SJSA1 (cell line): ENCODE measurements at places on chromosomes 7 and 10.

DNA sequence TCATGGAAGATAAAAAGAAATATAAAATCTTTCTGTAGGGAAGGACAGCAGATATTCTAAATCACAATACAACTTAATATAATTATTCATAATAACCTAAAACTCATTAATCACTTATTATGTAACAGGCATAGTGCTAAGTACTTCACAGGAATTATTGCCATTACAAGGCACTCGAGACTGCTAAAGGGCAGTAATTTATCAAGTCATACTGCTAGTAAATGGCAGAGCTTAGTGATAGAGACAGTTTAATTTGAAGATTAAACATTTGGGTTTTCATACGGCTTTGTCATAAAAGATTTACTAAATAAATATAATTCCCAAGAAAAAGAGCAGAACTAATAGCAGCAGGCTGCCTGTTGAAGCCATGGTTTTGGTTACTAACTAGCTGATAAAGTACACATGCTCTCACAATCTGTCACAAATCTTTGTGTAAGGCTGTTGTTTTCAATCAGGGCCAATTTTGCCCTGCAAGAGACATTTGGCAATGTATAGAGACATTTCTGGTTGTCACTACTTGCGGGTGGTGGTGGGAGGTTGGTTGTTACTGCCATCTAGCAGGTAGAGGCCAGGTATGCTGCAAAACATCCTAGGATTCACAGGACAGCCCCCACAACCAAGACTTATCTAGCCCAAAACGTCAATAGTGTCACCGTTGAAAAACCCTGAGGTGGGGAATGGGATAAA, 233.3 kb upstream of the CACNA2D1 start:
- no peak for DNase-seq

DNA sequence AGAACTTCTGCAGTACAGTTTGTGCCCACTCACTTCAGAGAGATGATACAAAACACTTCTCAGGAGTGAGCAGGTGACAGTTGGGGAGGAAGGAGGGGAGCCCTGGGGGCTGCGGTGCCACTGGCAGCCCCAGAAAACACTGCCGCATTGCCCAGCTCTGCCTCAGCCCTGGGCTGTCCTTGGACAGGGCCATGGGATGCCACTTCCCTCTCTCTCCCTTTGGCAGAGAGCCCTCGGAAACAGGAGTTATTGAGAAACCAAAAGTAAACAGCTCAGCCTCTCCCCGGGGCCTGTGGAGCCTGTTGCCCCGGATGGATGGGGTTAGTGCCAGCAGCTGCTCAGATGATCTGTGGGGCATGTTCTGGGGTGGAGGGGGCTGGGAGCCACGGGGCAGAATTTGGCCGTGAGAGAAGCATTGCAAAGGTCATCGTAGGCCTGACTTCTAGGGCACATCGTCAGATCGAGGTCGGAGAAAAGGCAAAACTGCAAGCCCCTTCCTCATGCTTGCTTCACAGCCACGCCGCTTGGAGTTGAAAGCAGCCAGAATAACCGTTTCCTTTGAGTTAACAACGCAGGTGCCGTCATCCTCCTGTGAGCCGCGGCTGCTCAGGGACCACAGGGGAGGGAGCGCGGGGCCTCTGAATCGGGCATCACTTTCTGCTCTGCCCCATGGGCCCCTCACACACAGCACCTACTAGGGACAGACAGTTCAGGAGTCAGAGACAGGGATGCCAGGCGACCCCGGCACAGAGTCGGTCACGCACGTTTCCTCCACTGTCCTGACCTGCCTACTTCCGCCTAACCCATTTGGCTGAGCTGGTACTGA, 256.4 kb downstream of the CAMK1D start:
- no peak for DNase-seq

- no peak for DNase-seq
These were observed 276.1 kb downstream of the DNAJB6 start for GRCh38 chr7:157612664-157613561.

DNA sequence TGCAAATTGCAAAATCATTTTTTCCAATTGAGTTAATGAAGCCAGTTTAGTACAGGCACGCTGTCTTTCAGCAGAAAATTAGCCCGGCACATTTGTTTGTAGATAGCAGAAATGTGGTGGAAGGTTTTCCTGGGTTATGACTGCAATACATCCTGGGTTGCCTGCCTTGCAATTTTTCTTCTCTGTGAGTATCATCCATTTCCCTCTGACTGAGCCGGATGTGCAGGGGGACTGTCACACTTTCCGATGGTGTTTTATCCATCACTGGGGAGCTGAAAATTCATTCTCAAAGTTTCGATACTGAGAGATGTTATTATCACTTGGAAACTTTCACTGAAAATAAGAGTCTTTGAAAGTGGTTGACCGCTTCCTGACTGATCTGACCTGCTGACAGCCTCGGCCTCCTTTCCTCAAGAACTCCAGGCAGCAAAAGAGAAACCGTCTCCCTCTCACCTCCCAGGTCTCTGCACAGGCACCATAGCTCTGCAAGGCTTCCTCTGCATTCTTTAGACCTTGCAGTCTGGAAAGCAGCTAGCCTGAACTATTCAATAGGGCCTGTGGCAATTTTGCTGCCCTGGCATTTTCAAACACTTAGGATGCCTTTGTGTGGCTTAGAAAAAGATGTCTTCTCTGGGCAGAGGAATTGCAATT, 320.8 kb upstream of the NRP1 start:
- DNase-seq = no peak

DNA sequence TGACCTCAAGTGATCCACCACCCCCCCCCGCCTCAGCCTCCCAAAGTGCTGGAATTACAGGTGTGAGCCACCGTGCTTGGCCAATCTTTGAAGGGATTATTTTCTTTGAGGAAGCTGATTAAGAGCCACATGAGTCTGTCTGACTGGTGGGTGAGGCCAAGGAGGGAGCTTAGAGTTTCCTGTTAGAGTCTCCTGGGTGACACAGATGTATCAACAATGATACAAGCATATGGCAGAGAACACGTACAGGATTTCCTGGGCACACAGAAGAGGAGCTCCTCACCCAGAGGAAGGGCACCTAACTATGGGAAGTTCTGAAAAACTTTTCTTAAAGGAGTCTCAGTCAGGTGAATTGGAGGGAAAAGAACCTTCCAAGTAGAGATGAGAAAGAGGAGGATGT, 69.4 kb downstream of the GOLGA7B start:
- no peak for DNase-seq
